GM06990 (cell line): ENCODE measurements at places on chromosomes 7 and 10.

DNA sequence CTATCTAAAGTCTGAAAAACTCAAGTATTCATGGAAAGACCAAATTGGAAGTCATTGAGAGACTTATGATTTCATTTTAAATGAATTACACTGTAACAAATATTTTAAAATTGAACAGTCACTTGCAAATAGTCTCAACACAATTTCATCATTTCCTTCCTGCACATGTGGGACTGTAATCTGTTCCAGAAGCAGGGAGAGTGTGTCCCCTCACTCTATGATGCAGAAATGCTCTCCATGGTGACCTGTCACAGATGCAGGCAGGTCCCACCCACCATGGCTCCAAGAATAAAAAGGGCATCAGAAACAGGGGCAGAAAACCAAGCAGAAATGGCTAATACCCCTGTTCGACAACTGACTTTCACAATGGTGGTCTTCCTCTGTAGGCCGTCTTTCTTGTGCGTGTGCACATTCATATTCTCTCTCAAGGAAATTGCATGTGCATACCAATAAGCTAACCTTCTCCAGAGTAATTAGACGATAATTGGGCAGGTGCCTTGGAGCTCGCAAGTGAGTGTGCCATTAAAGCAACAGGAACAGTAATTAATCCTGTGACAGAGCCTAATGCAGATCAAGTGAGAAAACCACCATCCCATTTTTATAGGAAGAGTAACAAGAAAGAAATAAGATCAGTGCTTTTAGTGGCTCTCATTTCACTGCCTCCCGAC, 170.9 kb downstream of the ZMYND11 start:
- no peak for DNase-seq

DNA sequence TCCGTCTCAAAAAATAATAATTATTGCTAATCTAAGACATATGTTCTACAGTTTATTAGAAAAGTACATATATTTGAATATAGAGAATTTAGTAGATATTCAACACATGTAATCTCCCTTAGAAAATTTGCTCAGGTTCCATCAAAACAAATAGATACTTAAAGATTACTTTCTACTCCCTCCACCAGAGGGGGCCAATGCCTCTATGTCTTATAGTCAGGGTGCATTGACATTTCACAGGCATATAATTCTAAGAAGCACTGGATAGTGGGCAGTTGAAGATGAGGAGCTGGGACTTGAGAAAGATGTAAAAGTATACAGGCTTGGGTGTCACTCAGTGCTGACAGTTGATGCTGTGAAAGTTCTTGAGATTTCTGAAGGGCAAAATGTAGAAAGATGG, 301.6 kb upstream of the HPS1 start:
- no peak for DNase-seq

- no peak for DNase-seq
Observed at GRCh38 chr10:15267496-15267895, 99.0 kb upstream of the NMT2 start.

DNA sequence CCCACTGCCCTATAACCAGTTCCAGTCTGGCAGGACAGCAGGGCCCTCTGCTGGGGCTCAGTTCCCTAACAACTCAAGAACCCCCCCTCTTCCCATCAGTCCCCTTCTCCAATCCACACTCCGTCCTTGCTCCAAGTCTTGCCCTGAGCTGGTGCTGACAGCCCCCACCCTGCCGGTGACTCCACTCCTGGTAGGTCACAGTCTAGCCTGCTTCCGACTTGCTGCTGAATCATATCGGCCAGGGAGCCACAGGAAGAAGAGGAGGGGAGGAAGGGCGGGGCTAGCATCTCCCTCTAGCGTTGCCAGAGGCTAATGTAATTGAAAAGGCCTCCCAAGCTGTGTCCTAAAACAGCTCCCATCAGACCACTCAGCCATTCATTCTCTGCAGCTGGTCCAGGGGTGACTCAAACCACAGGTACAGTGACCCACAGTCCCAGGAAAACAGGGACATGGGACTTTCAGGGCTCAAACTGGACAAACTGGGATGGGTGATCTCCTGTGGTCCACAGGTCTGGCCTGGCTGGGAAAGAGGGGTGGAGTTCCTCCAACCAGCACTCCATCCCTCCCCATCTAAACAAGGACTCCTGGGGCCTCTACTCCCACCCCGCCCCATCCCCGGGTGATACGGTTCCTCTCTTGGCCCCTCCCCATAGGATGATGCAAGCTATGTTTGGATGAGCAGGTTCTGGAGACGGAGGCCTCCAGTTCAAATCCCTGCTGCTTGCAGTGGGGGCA, 158.8 kb downstream of the SH3PXD2A start:
- DNase-seq = peak; percentile 74

DNA sequence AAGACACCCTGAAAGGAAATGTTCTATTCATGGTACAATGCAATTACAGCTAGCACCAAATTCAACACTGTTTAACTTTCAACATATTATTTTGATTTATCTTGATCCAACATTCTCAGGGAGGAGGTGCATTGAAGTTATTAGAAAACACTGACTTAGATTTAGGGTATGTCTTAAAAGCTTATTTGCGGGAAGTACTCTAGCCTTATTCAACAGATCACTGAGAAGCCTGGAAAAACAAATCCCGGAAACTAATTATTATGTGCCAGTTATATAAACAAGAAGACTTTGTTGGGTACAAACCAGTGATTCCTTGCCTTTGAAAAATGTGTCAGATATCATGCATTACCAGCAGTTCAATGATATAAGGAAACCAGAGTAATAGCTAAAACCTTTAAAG, 160.1 kb downstream of the CFTR start:
- no peak for DNase-seq

GRCh38 chr10:20993389-20993788, 96.3 kb upstream of the NEBL start:
- DNase-seq = no peak

DNA sequence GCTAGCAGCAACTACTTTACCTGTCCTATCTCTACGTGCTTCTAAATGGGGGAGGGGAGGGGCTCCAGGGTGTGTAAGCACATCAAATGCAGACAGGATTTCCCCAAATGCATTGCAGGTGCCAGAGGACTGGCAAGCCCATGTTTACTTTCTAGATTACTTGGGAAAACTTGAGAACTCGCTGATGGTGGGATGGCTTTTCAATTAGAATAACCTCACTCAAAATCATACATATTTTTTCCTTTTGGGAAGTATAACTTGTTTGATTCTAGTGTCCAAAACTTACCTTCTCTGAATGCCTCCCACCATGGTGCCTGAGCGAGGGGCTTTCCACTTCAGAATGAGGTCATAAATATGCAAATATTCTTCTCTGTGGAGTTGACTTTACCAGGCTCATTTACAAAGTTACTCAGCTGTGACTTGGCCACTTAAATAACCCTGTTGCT, 191.3 kb upstream of the RHOBTB1 start:
- DNase-seq = peak; percentile 56

- DNase-seq = no peak
Observed at GRCh38 chr7:151439855-151440798, at the start of gene CRYGN. Gene CRYGN, minus strand, starts transcription at chr7:151440141. Its CDS starts 224 bp downstream, at chr7:151439917.

GRCh38 chr7:158645842-158646241, 58.2 kb upstream of the PTPRN2 start:
- no peak for DNase-seq

GRCh38 chr7:74093671-74094223, 10.1 kb downstream of the LIMK1 start:
- no peak for DNase-seq

DNA sequence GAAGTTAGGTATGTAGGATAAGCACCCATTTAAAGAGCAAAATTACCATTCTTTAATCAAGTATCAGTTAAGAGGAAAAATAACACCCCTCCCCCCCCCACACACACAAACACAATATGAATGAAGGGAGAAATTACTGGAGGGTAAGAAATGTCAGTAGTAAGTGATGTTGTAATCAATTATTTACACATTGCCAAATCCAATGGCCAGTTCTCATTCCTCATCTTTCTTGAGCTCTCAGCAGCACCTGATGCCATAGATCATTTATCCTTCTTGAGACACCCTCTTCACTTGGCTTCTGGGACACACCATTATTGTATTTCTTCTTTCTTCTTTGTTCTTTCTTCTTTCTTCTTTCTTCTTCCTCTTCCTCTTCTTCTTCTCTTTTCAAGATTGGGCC, 33.7 kb upstream of the FAM3C start:
- no peak for DNase-seq

DNA sequence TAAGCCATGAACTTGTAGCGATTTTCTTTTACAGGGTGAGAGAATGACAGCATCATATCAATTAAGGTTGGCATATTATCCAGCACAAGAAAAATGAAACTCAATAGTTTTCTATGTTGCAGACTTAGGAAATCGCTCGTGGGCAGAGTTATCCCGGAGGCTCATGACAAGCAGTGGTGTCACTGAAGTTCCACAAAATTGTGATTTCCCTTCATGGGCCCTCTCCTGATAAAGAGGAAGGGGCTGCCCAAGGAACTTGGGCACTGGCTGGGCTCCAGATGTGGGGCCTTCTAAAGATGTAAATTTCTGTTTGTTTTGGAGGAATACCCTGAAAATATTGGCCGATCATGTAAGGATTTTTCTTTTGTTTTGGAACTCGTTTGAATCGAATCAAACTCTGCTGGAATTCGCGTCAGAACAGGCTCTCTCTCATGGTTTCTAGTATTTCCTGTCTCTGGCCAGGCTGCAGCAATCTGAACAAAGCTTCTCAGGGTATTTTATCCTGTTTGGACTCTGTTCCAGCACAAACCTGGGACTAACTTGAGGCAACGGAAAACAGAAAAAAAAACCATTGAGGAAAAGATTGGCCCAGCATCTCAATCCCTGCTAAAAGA, 340.6 kb upstream of the NRP1 start:
- no peak for DNase-seq

DNA sequence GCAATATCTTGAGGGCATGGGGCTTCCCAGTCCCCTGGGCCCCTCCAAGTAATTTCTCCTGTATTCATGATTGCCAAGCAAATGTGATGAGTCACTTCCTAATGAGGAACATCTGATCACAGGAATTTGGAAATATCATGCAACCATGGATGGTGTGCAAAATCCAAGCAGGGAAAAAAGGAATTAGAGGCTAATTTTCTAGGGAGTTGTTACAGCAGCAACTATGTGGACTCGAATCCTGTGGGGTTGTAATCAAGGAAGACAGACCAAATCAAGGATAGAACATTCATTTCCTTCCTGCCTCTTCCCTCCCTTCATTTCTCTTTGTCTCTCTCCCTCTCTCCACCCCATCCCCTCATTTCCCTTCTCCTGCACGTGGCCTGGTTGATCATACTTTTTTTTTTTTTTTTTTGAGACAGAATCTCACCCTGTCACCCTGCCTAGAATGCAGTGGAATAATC, 23.9 kb upstream of the AGFG2 start:
- DNase-seq = no peak

- DNase-seq = no peak
Observed at GRCh38 chr10:28366994-28367393, 64.1 kb upstream of the MPP7 start.

DNA sequence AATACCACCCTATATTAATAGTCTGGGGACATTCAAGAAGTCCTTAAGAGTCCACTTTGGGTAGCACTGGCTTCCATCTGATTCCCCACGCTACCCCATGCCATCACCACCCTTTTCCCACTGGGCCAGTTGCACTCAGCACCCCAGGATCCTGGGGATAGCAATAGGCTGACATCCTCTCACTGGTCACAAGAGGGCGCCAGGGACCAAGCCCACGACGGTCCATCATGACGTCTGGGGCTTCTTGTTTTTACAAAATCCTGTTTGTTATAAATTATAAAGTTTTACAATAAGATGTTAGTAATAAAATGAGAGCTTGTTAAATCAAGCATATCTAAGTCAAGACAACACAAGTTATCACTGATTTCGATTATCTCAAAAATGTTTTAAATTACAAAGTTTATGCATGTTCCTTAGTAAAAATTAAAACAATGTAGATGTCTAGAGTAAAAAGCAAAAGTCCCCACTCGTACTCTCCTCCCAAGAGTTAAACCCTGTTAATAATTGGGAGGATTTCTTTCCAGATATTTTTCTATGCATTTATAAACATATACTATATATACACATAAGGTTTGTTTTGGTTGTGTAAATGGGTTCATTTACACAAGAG, 15.4 kb downstream of the GPNMB start:
- peak; percentile 29 for DNase-seq

DNA sequence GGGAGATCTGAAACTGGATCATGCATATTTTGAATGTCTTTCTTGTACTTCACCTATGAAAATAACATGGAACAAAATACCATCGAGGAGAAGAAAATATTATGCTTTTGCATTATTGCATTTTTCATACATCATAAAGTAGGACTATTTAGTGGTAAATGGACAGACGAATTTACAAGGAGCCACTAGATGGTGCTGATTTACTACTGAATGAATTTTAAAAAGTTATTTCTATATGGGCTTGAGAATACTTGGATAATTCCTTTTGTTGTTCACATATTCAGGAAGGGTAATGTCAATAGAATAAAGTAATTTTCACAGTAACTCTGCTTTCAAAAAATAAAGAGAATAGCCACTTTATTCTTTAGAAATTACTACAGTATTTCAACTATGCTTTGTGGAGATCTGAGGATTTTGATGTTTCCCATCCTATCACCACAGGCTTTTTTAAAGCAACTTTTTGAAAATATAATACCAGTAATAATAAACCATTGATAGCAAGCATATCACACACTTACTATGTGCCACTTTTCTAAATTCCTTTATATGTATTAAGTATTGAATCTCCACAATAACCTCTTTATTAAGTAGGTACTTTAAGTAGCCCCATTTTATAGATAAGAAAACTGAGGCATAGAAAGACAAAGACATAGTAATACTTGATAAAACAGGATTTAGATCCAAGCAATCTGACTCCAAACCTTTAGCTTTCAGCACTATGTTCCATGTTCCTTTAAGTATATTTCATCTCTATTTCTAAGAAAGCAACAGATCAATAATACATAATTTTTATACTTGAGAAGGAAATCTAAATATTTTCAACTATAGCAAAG, 38.6 kb downstream of the NEBL start:
- DNase-seq = peak; percentile 2

DNA sequence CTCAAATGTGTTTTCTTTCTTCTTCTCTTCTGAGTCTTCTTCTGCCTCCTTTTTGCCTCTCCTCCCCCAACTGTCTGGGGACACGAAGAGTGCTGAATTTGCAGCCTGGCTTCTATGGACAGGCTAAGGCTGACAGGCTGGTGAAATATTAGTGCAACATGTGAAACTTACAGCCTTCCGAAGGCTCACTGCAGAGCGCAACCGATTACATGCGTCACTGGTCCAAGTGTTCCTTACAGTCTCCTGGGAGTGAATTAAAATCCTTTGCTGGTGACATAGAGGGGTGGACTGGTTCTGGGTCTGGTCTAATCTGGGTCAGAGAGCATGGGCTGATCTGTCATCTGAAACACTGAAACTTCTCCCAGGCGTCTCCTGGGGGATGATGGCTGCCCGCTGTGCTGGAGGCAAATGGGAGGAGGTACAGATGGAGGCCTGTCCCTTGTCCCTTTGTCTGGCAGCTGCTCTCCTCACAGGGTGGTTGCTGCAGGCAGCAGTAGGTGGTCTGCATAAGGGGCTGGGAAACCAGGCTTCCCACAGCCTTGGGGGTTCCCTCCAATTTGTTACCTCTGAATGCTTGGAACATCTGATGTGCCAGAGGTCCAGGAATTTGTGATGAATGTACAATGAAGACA, 143.8 kb upstream of the BMPER start:
- no peak for DNase-seq

GRCh38 chr10:1253523-1254353, 197.6 kb downstream of the WDR37 start:
- no peak for DNase-seq
